AG09309 (cell line): ENCODE measurements at places on chromosomes 2 and 18.

DNA sequence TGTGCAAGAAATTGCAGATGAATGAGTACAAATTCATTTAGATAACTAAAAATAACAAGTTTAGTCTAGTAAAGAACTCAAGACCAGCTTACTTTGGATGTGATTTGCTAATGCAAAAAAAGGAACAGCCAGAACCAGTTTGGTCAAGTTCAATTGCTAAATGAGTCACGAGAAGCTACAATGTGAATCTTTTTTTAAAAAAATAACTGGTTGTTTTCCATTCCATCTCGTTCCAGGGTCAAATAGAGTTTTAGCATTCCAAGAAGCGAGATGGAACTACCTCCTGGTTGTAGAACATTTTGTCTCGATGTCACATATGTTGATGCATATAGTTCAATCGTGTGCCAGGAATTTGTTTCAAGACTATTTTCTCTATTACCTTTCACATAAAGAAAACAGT is 65.0 kb upstream of the IKZF2 start:
- DNase-seq: no peak

DNA sequence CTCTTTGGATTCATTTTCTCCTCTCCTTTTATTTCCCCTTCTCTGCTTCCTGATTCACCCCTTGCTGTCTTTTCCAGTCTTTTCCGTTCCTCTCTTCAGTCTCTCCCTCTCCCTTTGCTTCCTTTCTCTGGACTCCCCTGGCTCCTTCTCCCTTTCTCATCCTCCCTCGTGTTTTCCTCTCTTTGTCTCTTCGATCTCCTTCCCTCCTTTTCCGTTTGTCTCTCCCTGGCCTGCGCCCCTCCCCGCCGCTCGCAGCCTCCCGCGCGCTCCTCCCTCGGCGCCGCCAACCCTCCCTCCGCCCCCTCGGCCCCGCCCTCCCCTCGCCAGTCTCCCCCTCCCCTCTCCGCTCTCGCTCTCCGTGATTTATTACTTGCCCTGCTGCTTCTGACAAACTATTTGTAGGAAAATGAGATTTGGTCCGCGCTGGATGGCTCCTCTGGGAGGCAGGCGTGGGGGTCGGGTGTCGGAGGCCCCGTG is 46.0 kb upstream of the PAX8 start:
- DNase-seq: no peak

DNA sequence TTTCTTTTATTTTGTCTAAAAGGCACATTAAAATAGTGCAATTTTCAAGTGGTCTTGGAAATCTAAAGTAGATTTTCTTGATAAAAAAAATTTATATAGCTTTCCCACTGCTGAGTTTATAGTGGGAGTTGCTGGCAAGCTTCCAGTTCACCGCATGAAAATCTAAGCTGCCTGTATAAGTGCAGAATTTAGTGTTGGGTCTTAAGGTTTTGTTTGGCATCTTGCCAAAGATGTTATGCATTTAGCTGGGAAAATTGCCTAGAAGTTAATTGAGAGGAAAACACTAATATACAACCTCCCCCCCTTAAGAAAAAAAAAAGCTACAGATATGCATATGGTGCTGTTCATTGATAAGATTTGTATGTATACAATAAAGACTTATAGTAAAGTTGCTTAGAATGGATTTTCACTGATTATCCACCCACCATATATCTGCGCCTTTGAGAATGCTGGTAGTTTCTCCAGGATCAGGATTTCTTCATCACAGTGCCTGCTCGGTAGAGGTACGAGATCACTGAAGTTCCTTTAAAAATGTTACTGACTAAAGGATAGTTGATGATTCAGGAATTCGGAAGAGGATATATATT is 803.2 kb upstream of the POU3F3 start:
- DNase-seq: no peak

- no peak for DNase-seq
Measured at GRCh38 chr2:32523686-32524085, 104.2 kb upstream of the TTC27 start.

- no peak for DNase-seq
Measured at GRCh38 chr18:48186131-48186766, 222.9 kb downstream of the ZBTB7C start.

- no peak for DNase-seq
Measured at GRCh38 chr2:223262946-223263345, 211.0 kb downstream of the KCNE4 start.

DNA sequence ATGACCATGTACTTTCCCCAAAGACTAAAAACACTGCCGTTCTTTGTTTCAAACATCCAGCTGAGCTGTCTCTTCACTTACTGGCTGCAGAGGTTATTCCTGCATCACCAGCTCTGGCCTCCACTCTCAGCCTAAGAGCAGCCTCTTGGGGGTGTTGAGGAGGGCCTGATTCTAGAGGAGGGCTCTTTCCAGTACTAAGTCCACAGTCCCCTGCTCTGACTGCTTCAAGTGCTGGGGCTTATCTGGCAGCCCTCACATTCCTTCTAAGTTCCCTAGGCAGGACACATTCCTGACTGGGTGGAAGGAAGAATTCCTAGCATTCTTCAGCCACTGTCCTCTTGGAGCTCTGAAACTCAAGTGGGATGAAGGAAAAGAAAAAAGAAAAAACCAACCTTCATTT is 32.9 kb upstream of the EHBP1 start:
- no peak for DNase-seq

GRCh38 chr18:63366213-63367052 is 573 bp downstream of the KDSR start:
- no peak for DNase-seq

DNA sequence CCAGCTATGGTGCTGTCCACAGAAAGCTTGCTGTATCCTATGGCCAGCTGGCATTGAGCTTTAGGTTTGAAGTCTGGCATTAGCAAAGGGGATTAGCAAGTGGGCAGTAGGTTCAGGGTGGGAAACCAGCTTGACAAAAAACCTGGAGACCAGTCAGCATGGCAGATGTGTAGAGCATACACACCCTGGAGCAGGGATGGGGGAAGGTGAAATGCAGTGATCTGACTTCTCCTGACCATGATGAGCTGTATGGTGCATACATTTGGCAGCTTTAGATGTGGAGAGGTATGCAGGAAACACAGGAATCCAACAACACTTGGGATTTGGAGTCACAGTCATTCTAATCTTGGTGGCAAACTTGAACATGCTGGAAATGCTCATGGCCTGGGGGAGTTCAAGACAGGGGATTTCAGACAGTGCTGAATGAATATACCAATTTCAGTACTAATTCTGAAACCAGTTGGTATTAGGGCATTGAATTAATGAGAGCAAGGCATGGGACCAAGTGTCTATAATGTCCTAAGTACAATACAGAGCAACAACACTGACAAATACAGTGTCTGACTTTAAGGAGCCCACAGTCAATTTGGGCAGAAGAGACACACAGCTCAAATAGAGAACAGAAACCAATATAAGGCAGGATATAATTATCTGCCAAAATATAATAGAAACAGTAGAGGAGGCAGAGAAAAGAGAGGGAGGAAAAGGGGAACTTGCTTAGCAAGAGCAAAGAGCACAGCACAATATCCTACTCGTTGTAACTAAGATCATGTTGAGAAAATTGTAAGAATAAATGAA is 11.8 kb downstream of the ARHGAP15 start:
- no peak for DNase-seq

GRCh38 chr2:98436734-98437133 is 7.9 kb upstream of the INPP4A start:
- no peak for DNase-seq

DNA sequence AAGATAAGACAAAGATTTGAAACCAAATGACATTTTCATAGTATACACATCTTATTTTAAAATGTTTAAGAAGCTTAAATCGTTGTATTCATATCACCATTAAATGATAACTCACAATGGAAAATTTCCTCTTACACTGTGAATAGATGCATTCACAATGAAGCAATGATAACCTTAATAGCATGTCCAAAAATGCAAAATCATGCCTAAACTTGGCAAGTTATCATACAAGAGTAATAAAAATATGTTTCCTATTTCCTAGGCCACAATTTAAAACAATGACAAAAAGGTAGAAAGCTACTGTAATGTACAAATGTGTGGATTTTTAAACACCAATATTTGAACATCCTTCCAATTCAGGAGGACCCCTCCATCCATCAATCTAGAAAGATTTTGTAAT is 157.4 kb upstream of the GULP1 start:
- DNase-seq: no peak

- no peak for DNase-seq
Measured at GRCh38 chr2:119431155-119431975, at the start of gene TMEM37. Gene TMEM37 (plus strand): TSS chr2:119431854. CDS start chr2:119431904, 50 bp downstream.

DNA sequence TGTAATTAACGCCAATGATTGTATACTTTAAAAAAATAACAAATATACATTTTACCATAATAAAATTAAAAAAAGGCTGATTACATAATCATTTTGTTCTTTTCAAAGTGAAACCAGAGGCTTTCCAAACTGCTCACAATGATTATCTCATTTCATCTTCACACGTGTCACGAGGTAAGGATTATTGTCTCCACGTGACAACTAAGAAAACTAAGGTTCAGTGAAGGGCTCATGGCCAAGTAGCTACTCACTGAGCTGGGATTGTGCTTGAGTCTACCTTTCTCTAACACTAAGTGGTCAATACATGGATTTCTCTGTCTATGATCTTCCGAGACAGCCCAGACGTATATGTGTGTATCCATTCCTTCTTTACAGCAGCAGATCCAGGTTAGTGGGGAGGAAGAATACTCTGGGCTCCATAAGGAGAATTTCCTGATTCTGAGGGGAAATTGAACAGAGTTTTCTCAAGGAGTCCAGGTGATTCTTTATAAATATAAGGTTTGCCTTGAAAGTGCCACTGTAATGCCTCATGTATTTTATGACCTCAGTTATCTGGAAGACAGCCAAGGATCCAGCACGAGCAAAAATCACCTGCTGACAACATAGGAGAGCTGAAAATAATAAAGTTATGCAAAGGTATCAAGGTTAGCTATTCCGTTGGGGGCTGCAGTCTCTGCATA is 25.6 kb upstream of the ACSL3 start:
- DNase-seq: no peak

DNA sequence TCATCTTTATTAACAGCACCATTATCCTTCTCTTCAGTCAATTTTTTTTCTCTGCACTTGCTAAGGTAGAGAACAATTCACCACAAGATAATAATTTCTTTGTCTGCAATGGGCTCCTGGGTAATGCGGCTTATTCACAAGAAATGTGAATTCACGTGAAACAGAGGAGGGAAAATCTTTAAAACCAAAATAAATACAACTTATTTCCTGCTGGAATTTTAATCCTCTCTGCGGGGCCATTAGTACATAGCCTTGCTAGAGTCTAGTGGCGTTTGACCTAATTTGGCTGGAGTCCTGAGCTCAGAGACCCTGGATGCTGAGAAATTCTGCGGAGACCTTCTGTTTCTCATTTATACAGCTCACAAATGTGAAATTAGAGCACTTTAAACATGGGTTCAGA is 319.3 kb upstream of the MMADHC start:
- DNase-seq: no peak

GRCh38 chr2:19332503-19332902 is 25.9 kb downstream of the OSR1 start:
- no peak for DNase-seq

- DNase-seq: no peak
Measured at GRCh38 chr2:27379836-27380625, 503 bp downstream of the ZNF513 start.

GRCh38 chr2:10532638-10533101 is 84.5 kb upstream of the ODC1 start:
- no peak for DNase-seq

DNA sequence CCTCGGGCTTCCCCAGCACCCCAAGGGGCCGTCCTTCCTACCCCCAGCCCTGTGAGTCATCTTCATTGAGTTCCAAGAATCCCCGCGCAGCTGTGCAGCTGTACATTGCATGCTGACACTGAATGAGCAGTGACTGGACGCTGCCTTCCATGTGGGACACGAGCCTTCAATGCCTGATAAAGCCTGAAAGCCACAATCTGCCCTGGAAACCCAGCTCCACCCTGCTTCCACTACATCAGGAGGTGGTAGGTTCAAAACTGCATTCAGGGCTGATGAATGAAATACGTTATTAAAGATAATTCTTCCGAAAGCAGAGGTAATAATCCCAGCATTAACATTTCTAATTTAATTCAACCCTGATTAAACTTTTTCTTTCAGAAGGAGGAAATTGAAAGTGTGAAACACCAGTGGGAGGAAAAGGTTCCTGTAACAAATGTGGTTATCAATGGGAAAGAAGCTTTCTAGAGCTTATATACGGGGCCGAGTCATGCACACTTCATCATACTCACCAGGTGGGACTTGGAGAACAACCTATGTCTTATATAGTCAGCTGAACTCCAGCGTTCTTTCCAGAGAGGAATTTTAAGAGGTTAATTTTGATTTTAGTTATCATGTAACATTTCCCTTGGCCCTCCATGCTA is 360.1 kb downstream of the LPIN1 start:
- DNase-seq: peak; percentile 91

- no peak for DNase-seq
Measured at GRCh38 chr18:25662272-25662671, 310.3 kb upstream of the ZNF521 start.

- no peak for DNase-seq
Measured at GRCh38 chr2:38534746-38535403, 67.9 kb downstream of the HNRNPLL start.

DNA sequence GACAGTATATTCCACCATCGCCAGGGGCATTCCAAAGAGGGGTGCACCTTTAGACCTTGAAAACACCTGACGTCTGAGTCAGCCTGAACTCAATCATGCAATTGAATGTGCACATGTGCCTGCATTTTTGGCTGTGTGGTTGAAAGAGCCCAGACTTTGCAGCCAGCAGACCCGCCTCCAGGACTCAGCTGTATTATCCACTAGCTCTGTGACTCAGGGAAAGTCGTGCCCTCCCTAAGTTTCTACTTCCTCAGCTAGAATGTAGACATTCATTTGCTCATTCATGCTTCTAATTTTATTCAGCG is 94.2 kb downstream of the LRRC30 start:
- DNase-seq: no peak

DNA sequence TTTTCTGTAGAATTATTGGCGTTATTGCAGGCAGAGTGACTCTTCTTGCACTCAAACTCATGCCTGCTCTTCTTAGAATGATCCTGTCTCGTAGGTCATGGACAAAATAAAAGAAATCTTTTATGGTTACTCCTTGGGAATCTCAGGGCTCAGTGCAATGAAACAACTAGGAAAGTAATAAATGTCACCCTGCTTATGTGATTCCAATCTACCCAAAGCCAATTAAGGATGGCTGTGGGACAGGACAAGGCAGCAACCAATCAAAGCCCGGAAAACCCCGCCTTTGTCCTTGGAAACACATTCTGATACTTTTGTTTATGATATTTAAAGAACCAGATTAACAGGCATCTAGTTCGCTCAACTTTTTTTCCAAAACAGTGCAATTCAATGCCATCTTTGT is 53.0 kb downstream of the GRB14 start:
- DNase-seq: no peak

DNA sequence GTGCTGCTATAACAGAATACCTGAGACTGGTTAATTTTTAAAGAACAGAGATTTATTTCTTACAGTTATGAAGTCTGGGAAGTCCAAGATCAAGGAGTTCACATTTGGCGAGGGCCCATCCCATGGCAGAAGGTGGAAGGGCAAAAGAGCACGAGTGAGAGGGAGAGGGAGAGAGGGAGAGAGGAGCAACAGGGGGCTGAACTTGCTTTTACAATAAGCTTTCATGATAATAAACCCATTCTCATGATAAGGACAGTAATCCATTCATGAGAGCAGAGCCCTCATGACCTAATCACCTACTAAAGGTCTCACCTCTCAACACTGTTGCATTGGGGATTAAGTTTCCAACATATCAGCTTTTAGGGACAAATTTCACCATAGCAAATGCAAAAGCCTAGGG is 45.3 kb downstream of the DSC3 start:
- DNase-seq: no peak
